ENCODE measurements at places on chromosomes 6 and 20. TPM values are rescaled to one million over a fixed set of nuclear protein-coding genes. Genes with fewer than 3 reads are reported as not detected.

DNA sequence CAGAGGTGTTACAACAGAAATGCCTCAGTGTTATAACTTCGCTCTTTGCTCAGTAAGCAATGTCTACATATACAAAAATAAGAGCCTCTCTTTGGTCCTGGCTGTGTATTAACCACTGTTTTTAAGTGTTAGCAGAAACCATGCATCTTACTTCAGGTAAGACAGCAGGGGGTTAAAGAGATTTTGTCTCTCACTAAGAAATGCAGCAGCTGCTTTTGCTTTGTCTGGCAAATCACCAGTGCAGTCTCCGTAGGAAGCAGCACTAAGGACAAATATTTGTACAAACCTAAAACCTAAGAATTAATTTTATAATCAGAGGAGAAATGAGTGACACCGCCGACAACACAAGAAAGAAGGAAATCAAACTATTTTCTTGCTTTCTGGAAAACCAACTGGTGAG is 758 bp downstream of the SMIM28 start:
- DNase-seq: no peak

DNA sequence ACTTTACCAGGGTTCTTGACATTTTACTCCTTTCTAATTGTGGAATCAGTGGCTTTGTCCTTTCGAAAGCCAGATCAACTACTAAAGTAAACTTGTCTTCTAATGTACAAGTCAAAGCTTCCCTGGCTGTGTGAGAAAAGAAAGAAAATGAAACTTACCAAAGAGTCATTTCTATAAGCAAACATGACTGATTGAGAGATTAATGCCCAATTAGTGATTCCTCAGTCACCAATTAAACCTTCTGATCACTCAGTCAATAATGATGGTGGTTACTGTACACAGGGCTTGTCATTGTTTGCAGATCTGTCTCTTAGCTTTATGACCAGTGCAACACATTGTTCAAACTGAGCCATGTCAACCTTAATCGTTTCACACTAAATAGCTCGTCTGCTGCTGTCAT is 1168.4 kb upstream of the CITED2 start:
- no peak for DNase-seq

The DBNDD2 gene
- total RNA-seq: 1.3 TPM

- no peak for DNase-seq
These were observed 207.0 kb upstream of the TCF21 start for GRCh38 chr6:133681891-133682290.

GRCh38 chr6:129324345-129324744 is 385.6 kb downstream of the ARHGAP18 start:
- DNase-seq: no peak

The KHDC1L gene
- not detected for total RNA-seq

DNA sequence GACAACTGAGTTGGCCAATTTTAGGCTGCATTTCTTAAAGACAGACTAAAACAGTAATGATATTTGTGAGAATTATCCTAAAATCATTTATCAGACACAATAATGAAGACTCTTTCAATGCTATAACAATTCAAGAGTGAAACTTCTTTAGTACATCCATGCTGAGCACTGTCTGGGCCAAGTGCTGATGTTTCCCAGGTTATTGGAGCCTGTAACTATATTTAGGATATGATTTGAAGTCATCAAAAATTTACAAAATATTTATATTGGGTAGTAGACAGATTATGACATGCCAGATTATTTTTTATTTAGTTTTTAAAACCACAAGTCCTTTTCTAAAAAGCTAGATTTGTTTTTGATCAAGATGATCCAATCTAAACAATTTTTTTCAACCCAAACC is 45.1 kb downstream of the FHL5 start:
- DNase-seq: no peak

The ERVFRD-1 gene
- not detected for total RNA-seq

DNA sequence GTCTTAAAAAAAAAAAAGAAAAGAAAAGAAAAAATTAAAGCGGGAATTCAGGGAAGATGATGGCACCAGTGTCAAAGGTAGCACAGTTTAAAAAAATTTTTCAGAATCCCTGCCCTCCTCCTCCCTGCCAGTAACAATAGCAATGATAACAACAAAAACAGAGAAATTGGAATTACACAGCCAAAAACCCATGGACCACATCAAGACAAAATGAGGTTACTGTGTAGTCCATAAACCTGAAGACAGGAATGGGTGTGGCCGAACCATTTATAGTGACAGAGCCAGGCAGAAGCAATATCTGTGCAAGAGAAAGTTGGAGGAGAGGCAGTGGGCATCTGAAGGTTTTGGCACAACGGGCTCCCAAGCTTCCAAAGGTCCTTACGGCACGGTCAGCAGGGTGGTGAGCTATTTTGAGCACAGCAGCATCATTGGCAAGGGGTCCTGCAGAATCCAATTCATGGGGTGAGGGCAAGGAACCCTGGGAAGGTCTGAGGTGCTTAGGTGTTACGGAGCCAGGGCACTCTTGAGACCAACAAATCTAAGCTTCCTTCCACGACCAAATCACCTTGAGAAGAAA is 202.3 kb downstream of the GMPR start:
- no peak for DNase-seq

The TJAP1 gene
- 32.8 TPM for total RNA-seq

- DNase-seq: no peak
These were observed 396.5 kb downstream of the SMOC2 start for GRCh38 chr6:168837254-168838036.

GRCh38 chr6:107488875-107489635 is 862 bp upstream of the SOBP start:
- no peak for DNase-seq

The ADGB gene
- total RNA-seq: not detected

GRCh38 chr6:162704001-162704400 is 23.6 kb downstream of the PRKN start:
- DNase-seq: no peak

DNA sequence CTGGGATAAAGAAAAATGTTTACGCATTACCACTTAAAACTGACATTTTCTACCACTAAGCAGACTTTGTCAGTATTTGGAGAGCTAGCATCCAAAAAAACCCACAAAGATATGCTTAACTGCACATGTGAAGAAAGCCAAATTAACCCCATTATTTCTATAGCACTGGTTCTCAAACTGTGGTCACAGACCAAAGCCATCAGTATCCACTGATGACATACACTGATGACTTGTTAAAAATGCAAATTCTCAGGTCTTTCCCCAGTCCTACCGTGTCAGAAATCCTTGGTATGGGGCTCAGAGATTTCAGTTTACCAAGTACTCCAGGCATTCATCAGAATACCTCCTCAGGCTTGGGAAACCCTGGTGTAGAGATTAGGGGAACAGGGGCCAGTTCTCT is 230.2 kb downstream of the PTPRK start:
- no peak for DNase-seq

DNA sequence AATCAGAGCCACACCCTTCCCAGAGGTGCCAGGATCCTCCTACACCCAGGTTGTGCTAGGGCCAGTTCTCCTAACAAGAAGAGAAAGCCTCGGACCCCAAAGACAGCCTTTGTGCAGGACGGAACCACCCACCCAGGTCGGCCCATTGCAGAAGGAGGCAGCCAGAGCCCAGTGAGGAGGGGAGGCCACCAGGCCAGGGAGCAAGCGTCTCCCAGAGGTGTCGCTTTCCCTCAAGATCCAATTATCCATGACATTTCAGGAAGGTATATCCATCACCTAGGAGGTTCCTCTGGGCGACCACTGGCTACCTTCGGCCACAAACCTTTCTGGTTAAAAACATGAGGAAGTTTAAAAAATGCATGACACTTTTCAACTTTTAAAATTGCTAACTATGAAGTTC is 87.4 kb upstream of the THBS2 start:
- DNase-seq: no peak

The RAB5IF gene
- total RNA-seq: 120 TPM

- DNase-seq: no peak
These were observed 187.3 kb downstream of the MBOAT1 start for GRCh38 chr6:20024978-20025377.

DNA sequence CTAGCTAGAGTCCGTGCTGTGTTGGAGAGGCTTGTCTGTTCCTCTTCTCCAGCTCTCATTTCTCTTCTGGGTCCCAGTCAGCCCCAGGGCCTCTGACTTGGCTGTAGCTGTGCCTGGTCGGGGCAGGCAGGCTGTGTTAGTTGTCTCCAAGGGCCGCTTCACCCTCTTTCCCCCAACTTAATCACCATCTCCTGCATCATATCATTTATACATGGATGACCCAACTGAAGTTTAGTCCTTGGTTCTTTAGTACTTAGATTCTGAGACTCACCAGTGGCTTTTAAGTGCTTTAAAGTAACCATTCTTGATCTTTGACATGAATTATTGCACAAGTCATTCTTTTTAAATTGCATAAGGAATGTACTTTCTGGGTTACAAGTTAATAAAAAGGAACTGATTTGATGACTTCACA is 127.3 kb downstream of the RTN4IP1 start:
- DNase-seq: no peak

DNA sequence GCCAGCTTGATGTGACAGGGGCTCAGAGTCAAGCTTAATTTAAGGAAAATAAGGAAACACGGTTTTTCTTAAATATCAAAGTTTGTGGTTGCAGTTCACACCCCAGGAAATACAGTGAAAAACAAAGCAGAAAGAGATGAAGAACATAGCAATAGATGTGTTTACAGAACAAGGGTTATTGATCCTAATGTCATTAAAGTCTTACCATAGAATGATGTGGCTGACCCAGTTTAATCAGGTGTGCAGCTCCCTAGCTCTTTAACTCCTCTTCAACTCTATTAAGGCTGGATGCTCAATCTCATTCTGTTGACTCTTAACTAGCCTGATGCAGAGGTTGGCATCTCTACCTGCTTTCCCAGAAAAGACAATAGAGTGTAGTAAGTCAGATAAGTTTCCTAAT is 7.5 kb upstream of the GTF3C6 start:
- DNase-seq: no peak

- peak; percentile 30 for DNase-seq
These were observed 78.8 kb upstream of the DEFB112 start for GRCh38 chr6:50128420-50129005.

DNA sequence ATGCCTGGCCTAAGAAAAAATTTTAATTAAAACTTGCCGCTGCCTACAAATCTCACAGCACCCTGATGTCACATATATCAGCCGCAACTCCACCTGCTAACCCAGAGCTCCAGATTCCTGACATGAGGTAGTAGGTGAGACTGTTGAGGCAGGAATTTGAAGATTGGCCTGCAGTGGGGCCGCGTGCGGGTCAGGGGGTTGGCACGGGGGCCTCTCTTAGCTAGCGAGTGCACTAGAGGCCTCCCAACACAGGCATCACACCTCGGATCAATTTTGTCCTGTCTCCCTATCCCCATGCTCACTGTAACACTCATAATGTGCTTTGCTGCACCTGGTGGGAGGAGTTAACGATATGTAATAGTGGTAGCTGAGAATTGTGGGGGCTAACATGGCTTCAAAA is 349.8 kb downstream of the CDC5L start:
- DNase-seq: no peak

- no peak for DNase-seq
These were observed 3.1 kb downstream of the AURKA start for GRCh38 chr20:56388882-56389281.

DNA sequence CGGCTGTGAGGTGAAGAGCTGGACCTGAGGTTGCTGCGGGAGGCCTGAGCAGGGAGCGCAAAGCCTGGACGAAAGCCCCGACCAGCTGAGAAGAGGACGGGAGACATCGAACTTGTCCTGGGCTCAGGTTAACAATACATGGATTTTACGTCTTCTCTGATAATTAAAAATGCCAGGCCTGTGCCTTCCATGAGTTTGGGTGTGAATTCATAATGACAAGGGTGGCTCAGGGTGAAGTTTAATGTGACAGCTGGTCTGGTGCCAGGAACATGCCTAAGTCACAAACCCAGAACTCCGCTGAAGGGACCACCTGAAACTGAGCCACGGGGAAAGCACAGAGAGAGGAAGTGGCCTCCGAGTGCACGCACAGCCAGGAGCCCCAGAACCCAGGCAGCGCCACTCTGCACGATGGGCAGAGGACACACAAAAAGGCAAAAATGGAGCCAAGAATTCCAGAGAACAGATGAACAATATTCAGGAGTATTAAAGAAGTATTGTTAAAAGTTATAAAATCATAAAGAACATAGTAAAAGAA is 150.1 kb upstream of the RPS6KA2 start:
- no peak for DNase-seq

- no peak for DNase-seq
These were observed 534.7 kb downstream of the PHF3 start for GRCh38 chr6:64170316-64170715.

The MAD2L1BP gene
- 28.3 TPM for total RNA-seq

DNA sequence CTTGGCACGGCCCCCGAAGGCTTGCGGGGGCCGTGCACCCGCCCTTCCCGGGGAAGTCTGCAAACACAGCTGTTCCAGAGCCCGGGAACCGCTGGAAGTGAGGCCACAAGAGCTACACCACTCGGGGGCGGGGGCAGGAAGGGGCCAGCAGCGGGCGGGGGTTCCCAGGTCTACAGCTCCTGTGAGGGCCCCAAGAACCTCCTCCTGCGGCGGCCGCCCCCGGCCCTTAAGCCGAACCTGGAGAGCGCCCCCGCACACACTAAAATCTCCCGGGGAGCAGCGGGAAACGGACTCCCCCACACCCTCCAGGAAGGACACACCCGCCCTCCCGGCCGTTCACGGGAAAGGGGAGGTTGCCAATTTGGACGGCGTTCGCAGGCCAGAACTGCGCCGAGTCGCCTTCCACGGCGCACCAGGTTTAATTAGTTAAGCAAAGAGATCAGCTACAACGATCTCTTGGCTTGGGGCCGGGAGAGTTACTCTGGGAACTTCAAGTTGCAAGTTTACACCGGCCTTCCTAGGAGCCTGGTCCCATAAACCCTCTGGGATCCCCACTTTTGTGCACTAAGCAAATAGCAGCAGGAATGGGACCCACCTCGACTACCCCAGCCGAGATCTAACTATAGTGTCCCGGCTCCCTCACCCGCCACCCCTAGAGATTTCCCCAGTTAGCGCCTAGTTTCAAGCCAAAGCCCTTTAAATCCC is 1.7 kb downstream of the JAG1 start:
- DNase-seq: peak; percentile 50

GRCh38 chr6:137261361-137261760 is 42.2 kb upstream of the IFNGR1 start:
- DNase-seq: peak; percentile 31

GRCh38 chr6:137676888-137677287 is 182.7 kb upstream of the OLIG3 start:
- no peak for DNase-seq

GRCh38 chr20:63714858-63715257 is 7.0 kb downstream of the ZGPAT start:
- no peak for DNase-seq

DNA sequence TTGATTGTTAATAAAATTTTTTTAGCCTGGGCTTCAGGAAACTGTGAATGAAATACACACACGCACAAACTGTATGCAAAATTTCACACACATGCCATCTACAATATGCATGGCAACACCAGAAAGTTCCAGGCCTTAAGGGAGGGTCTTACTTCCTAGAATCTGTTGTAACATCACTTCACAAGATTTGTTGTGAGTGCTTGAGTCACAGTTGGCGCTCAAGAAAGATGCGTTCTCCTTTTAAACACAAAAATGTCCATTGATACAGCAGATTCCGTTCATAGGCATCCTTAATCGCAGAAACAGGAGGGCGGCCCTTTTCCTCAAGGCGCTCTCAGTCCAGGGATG is 485 bp upstream of the RTF2 start:
- DNase-seq: no peak

- no peak for DNase-seq
These were observed 535 bp downstream of the NKAIN2 start for GRCh38 chr6:123804014-123804786.
